ENCODE measurements at places on chromosomes 7 and 10.

- DNase-seq = no peak
These were observed at the start of gene HKDC1 for GRCh38 chr10:69220041-69220451. TSS of gene HKDC1 (plus strand) at chr10:69220332. CDS start at chr10:69220436, 104 bp downstream.

- no peak for DNase-seq
These were observed 107.0 kb upstream of the PCDH15 start for GRCh38 chr10:54908019-54908418.

DNA sequence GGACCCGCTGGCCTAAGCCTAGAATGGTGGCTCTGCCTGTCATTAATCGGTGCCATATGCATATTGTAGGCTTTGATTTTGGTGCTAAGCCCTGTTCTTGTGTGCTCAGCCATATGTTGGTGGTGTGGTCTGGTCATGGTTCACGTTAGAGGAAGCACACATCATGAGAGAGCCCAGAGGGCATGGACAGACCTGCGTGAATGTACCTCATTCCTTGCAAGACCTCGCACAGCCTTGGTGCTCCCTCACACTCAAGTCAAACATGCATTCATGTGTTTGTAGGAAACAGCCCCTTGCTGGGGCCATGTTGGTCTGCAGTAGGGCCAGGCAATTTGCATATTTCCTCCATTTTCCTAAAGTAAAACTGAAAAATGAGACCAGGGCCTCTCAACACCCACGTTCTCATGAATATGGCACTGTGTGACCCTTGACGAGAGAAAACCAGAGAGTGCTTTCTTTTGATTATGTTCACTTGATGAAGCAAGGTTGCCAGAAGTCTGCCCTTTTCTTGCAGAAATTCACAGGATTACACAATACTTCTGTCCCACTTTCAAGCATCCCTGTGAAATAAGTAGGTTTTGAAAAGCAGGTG is 268.7 kb downstream of the CELF2 start:
- no peak for DNase-seq

DNA sequence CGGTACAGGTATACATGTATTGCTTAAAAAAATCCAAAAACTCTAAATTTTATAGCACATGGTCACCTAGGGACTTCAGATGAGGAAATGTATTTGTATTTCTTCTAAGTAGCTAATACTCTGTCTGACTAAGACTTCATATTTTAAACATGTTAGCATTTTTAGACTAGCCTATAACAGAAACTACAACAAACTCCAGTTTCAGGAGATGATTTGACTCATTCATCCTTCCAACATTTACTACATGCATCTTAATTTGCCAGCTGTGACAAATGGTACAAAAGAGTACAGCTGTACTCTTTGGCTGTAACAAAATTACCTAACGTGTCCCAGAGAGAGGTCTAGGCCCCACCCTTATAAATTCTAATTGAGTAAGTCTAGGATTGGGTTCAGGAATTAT is 22.2 kb downstream of the TMEM209 start:
- no peak for DNase-seq

DNA sequence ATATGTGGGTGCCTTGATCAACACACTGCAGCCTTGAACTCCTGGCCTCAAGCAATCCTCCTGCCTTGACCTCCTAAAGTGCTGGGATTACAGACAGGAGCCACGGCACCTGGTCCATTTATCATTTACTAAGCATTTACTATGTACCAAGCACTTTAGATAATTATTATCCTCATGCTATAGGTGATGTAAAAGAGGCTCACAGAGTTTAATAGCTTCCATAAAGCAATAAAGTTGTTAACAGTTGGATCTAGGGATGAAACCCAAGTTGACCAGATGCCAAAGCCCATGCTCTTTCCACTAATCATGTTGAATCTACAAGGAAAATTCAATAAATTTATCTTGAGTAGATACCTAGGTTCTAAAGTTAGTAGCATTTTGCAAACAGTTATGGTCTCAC is 5.0 kb downstream of the NAPEPLD start:
- DNase-seq = no peak

- DNase-seq = no peak
These were observed 994 bp upstream of the CYP51A1 start for GRCh38 chr7:92135052-92135889.

DNA sequence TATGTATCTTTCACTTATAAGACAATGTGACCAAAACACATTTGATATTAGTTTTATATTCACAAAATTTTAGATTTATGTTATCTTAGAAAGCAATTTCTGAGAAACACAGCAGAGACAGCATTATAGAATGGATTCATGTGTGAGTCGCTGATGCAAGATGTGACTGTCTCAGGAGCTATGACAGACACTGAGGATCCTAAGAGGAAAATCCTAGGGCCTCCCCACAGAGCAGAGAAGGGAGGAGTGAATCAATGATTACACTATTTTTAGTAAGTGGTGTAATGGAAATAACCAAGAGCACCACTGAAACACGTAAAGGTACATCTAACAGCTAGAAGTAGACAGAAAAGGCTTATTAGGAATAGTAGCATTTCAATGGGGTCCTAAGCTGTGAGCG is 204.0 kb upstream of the PTN start:
- no peak for DNase-seq

GRCh38 chr7:90629297-90629918 is 33.3 kb downstream of the CDK14 start:
- no peak for DNase-seq

- DNase-seq = no peak
These were observed 55.9 kb downstream of the DGKI start for GRCh38 chr7:137790828-137791227.

DNA sequence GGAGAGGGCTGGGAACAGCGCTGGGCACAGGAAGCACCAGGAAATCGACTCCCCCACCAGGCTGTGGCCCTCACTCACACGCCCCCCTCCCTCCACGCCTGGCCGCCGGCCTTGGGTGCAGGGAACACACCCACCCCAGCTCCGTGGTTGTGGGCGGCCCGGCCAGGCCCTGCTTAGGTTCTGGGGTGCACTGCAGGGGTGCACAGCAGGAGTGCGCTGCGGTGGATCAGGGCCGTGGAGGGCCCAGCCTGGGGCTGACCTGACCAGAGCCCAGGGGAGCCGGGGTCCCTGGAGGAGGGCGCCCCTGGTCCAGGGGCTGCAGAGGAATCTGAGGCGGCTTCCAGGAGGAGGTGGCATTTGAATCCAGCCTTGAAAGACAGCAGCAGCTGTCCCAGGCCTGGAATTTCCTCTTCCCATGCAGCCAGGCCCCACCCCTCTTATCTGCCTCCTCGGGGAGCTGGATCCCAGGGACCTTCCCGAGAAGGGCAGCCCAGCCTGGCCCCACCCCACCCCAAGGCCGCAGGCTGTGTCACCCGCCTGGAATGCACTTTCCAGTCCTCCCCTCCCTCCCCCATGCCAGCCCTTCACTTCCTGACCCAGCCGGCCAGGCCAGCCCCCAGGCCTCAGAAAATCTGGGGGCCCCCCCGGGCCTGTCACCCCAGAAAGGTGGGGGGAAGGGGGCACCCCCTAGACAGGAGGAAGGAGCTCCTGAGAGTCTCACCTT is 18.4 kb upstream of the PDGFA start:
- DNase-seq = no peak

DNA sequence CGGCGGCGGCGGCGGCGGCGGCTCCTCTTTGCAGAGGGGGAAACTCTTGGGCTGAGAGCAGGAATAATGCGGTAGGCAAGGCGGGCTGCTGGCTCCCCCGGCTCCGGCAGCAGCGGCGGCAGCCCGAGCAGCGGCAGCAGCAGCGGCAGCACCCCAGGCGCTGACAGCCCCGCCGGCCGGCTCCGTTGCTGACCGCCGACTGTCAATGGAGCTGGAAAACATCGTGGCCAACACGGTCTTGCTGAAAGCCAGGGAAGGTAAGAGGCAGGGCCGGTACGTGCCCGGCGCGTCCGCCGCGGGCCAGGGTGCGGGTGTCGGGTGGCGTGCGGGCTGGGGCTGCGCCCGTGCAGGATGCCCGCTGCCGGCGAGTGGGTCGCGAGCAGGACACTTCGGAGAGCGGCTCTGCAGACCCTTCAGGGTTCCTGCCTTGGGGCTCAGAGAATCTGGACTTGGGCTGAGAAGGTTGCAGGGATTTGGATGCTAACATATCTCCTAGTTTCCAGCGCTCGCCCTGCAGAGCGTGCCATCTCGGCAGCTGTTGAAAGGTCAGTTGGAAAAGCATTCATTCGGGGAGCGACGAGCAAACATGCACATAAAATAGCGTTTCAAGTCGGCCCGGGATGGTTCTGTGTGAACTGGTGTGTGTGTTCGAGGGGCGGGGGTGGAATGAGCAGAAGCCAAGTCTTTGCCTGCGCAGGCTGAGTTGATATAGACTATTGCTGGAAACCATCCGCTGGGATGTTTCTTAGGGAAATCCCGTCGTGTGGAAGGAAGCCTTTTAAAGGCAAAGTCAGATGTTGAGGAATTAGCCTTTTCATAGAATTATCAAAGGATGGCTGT is 562 bp downstream of the GRK5 start:
- no peak for DNase-seq

- DNase-seq = no peak
These were observed 132.6 kb upstream of the PODXL start for GRCh38 chr7:131688738-131689661.

GRCh38 chr10:5973069-5973468 is 4.3 kb downstream of the IL15RA start:
- no peak for DNase-seq

- no peak for DNase-seq
These were observed 347.9 kb upstream of the MEOX2 start for GRCh38 chr7:16034353-16034752.

GRCh38 chr10:101120884-101121653 is 10.0 kb upstream of the TLX1 start:
- no peak for DNase-seq
